ENCODE measurements at places on chromosomes 3 and 15.

DNA sequence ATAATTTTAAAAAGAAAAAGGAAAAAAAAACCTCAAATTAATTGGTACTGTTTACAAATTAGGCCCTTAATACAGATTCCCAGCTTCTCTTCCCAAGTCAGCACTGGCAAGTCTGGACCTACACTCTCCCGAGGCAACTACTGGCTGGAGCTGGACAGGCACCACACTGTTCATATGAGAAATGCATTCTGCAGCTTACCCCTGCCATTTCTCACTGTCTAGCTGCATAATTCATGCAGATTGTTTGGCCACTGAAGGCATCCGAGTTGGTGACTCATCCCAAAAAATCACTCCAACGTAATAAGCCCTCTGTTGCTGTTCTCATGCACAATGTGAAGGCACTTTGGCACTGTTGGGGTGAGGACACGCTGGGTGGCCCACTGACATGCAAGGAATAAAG is 45.3 kb downstream of the ROPN1B start:
- no peak for DNase-seq

DNA sequence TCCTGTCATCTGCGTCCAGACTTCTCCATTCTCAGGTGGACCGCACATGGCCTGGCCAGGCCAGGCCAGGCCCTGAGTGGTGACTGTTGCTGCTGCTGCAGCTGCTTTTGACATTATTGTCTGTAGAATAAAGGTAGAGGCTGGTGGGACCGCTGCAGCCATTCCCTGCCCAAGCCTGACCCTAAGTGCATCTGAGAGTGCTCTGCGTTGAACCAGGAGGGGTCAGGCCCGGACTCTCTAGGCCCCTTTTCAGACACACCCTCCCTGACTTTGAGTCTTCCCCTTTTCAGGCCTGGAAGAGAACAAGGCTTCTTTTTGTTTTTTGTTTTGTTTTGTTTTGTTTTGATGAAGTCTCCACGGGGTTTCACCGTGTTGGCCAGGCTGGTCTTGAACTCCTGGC is 54.6 kb upstream of the FLNB start:
- DNase-seq, result no peak

- DNase-seq, result no peak
These were observed 117.2 kb upstream of the KCNMB2 start for GRCh38 chr3:178419071-178419470.

- DNase-seq, result no peak
These were observed 486 bp downstream of the SAMMSON start for GRCh38 chr3:70000028-70000410.

DNA sequence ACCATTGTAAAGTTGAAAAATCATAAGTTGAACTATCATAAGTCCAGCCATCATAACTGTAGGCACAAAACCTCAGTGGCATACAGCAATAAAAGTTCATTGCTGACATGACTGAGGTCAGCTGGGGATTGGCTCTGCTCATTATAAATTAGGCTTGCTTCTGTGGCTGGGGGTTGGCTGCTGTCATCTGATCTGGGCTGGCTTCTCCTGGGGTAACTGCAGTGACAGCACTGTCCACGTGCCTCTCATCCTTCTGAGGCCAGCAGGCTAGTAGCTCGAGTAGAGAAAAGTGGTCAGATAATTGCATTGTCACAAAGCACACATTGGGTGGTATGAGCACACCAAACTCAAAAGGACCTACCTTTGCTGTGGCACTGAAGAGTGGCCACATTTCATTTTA is 31.3 kb downstream of the CMTM7 start:
- DNase-seq, result no peak

DNA sequence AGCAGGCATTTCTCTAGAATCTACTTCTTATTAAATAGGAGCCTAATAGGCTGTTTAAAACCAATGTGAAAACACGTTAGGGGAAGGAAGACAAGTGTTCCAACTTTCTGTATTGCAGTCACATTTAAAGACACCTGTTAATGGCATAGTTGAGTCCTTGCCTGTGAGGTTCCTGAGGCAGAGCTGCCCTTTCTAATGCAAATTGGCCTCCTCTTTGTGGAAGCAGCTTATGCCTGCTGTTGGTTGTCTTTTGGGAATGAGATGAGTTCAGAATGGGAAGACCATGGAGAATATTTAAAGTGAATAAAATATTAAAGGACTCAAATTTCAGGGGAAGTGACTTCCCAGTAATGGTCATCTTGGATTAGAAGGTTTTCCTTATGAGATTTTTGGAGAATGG is 51.2 kb downstream of the NEK11 start:
- no peak for DNase-seq

- DNase-seq, result no peak
These were observed 160.7 kb downstream of the PDE8A start for GRCh38 chr15:85142312-85142711.

- DNase-seq, result no peak
These were observed 950.2 kb upstream of the CADM2 start for GRCh38 chr3:84008623-84009022.

GRCh38 chr3:7270731-7271130 is 409.8 kb downstream of the GRM7 start:
- no peak for DNase-seq

DNA sequence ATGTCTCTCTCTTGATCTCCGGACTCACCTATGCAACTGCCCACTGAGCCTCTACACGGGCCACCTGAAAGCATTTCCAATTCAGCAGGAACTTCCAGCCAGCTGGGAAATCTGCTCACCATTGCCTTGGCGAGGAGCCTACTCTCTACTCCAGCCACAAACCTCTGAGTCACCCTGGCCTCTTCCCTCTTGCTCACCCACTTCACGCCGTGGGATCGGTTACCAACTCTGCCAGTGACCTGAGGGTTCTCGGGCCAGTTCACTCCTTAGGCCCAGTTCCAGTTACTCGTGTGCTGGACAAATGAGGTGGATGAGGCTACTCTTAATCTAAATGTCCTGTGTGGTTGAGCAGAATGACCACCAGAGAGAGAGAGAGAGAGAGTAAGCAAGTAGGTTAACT is 70.1 kb downstream of the CEMIP start:
- DNase-seq, result peak; percentile 32

DNA sequence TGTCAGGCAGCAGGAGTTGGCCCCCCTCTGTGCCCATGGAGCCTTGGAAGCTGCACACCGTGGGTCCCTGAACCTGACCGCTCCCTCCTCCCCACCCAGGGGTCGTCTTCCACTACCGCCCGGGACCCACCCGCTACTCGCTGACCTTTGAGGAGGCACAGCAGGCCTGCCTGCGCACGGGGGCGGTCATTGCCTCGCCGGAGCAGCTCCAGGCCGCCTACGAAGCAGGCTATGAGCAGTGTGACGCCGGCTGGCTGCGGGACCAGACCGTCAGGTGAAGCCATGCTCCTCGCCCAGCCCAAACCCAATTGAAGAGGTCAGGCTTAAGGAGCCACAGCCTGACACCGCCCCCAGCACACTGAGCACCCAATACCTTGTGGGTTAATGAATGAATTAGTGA is 43.9 kb downstream of the ACAN start:
- DNase-seq, result no peak

GRCh38 chr3:41126472-41126871 is 72.8 kb upstream of the CTNNB1 start:
- no peak for DNase-seq

DNA sequence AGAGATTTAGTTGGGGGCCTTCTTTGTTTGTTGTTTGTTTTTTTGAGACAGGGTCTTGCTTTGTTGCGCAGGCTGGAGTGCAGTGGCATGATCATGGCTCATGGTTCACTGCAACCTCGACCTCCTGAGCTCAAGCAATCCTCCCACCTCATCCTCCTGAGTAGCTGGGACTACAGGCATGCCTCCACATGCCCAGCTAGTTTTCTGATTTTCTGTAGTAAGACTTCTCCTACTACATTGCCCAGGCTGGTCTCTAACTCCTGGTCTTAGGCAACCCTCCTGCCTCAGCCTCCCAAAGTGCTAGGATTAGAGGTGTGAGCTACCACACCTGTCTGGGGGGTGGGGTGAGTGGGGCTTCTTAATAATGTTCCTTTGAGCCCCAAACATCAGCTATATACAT is 148.3 kb upstream of the ADAMTS9 start:
- DNase-seq, result no peak

- no peak for DNase-seq
These were observed 48.9 kb downstream of the ZBBX start for GRCh38 chr3:167330993-167331785.
